CD8-positive, alpha-beta T cell (primary cell): ENCODE measurements at places on chromosomes 16 and 17.

DNA sequence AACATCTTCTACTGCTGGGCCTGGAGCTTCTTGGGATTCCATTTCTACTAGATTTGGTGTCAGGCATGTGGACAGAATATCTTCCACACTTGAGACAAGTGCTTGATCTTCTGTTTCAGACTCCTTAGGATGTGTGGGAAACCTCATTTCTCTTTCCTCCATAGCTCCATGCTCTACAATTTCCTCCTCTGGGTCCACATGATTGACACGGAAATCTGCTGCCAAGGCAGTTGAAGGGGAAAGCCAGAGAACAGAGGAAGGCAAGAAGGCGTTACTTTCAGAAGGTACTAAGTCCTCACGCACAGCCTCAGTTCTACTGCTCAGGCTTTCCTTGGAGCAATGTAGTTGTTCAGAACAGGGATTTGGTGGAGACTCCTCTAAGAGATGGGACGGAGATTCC, 6.6 kb downstream of the SPAG5 start:
- DNase-seq = no peak

- DNase-seq = no peak
Measured at GRCh38 chr16:3576211-3576610, 992 bp downstream of the NLRC3 start.

- DNase-seq = no peak
Measured at GRCh38 chr17:58399974-58400373, 17.4 kb downstream of the RNF43 start.

DNA sequence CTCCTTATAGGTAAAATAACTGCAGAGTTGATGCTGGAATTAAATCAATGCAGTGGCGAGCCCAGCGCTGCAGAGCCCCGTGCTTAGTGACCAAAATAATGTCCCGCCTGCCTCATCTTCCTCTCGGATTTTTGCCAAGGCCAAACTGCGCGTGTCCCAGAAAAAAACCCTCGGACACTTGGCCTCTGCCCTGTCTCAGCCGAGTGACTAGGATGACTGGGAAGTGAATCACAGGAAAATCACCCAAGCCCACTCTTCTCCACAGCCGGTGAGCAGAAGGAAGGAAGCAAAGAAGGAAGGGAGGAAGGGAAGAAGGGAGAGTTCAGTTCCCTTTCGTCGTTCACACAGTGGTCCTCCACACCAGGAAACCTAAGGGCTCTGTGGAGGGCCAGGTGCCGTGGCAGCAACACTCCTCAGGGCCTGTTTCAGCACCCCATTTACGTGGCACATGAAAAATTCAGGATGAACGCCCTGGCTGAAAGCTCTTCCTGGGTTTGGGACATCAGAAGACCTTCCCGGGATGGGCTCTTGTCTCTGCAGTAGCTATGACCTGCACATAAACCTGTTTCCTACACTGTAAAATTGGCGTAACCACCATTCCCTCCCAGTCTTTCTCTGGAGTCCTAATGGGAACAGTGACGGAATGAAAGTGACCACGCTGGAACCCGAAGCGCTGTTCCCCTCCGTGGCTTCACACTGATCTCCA, 25.4 kb upstream of the HOXB13 start:
- DNase-seq = no peak

- DNase-seq = no peak
Measured at GRCh38 chr16:721765-722540, 1.0 kb downstream of the ANTKMT start.

DNA sequence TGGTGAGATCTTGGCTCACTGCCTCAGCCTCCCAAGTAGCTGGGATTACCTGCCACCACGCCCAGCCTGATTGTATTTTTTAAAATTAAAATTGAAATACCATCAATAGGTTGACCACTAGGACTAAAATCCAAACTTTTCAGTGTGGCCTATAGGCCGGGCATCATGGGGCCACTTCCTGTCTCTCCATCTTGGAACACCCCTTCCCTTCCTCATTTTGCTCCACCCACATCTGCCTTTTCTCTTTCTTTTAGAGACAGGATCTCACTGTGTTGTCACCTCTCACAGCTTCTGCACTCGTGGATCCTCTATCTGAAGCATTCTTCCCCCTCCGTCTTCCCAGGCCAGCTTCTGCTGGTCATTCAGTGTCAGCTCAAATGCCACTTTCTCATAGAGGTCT, 57.0 kb downstream of the BMERB1 start:
- no peak for DNase-seq

GRCh38 chr17:732067-732901, at the start of gene TLCD3A:
TLCD3A (plus strand) TSS chr17:732596; CDS start chr17:732648, 52 bp downstream.
- DNase-seq = peak; percentile 38

DNA sequence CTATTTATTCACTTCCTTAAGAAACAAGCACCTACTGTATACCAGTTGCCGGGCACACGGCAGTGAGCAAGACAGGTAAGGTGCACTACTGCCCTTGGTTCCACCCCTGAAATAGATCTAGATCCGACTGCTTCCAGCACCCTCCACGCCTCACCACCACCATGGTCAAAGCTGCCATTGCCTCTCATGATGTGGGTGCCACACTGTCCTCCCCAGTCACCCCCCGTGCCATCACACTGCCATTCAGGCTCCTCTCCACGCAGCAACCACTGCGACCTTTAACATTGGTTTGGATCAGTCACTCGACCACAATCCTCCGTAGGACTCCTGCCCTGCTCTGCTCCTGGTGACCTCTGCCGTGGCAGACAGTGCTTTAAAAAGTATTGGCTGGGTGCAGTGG, 226.8 kb downstream of the CPPED1 start:
- no peak for DNase-seq

DNA sequence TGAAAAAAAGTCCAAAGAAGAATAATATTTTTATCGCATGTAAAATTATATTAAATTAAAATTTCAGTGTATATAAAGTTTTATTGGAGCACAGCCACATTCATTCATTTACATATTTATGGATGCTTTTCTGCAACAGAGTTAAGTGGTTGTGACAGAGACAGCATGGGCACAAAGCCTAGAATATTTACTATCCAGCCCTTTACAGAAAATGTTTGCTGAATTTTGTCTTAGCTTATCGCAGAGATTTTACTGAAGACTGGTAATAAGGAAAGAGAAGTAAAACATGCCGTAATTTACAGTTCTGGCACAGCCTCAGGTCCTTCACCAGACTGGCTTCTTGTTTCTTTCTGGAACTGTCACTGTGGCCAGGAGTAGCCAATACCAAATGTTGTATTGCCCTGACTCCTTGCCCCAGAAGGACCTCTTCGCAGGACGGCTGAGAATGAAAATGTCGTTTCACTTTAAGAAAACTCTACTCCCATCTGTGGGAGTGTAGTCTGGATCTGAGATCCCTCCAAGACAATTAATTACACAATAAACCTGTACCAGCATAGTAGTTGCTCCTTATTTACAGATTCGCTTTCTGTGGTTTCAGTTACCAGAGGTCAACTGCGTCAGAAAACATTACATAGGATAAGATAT, 94.9 kb upstream of the GOT2 start:
- DNase-seq = no peak

DNA sequence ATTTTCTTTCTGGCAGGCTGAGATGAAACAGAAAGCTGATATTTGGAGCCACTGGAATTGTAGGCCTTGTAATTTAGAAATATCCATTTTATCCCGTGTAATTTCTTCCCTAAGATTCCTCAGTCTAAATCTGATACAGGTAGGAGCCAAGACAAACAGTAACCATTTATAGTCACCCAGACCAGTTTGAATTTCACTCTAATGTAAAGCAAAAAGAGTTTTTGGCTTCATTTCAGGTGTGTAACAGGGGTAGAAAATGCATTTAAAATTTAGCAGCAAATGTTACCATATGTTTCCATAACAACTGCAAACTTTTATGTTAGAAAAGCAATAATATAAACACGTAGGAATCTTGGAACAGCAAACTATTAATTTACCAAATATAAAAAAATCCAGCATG, 249.4 kb downstream of the FTO start:
- no peak for DNase-seq

GRCh38 chr16:23836404-23837311, 875 bp downstream of the PRKCB start:
- DNase-seq = peak; percentile 74

GRCh38 chr16:28863929-28864793, 518 bp downstream of the SH2B1 start:
- peak; percentile 58 for DNase-seq

GRCh38 chr17:82232876-82233785, 4.3 kb downstream of the SLC16A3 start:
- no peak for DNase-seq

- no peak for DNase-seq
Measured at GRCh38 chr16:68289621-68290329, 21.0 kb downstream of the SLC7A6OS start.

DNA sequence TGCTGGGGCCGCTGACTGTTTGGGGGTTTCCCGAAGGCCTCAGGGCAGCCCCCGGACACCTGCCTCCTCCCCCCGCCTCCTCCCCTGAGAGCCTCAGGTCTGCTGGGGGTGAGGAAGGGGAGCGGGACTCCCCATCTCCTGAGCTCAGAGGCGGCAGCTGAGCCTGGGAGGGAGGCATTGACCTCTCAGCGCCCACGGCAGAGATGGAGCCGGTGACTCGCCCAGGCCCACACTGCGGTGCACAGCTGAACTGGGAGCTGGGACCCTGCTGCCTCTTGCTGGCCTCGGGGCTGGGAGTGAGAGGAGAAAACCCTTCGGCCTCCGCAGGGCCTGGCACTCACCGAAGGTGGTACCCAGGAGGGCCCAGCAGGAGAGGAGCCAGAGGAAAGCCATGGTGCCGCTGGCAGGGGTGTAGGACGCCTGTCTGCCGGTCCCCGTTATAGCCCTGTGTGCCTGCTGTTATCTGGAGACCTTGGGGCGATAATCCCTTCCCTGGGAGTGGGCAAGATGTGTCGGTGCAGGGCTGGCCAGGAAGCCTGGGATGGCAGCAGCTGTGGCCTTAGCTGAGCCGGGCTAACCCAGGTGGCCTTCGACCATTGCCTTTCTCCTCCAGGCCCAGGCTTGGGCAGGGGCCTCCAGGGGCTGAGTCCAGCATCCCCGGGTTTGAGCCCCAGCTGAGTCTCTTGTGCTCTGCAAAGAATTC, at the start of gene CTRB2:
CTRB2 (minus strand) TSS at position 413 of the 703 bp plus-strand sequence; CDS start at position 393, 20 bp downstream.
- no peak for DNase-seq

GRCh38 chr17:78539781-78540180, 37.4 kb downstream of the DNAH17 start:
- no peak for DNase-seq

GRCh38 chr16:59698346-59699020, 964.4 kb upstream of the GOT2 start:
- no peak for DNase-seq

- DNase-seq = no peak
Measured at GRCh38 chr16:11979013-11979672, 2.6 kb downstream of the SNX29 start.

- DNase-seq = peak; percentile 33
Measured at GRCh38 chr16:67235816-67236562, 9.1 kb downstream of the TMEM208 start.

DNA sequence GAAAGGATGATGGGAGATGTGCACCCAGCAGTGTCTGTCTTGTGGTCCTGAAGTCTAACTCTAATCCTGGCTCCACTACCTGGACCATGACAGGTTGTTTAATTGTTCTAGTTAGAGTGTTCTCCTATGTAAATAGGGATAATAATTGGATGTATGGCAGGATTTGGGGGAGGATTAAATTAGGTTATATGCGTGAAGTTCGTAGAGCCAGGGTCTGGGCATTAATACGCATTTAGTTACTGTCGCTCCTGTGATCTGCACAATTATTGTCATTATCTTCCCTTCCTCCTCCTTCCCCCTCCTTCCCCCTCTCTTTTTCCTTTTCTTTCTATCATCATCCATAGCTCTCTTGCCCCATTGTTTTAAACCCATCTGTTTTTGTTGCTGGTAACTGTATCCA, 210.3 kb downstream of the WWOX start:
- no peak for DNase-seq

GRCh38 chr17:33403194-33403593, 110.1 kb upstream of the ASIC2 start:
- DNase-seq = no peak

- no peak for DNase-seq
Measured at GRCh38 chr17:17377071-17377967, 74.1 kb downstream of the NT5M start.

DNA sequence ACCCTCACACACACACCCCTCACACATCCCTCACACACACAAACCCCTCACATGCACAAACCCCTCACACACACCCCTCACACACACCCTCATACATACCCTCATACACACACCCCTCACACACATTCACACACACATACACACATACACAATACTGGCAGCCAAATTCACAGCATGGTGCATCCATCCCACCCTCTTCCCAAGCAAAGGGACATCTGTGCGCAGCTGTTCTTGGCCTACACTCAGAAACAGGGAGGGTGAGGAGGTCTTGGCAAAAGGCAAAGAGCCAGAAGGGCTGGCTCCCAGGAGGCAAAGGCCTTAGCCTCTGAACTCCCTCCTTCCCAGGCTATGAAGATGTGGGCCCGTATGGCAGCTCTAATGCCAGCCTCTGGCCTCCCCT, 23.4 kb downstream of the C17orf67 start:
- DNase-seq = no peak

- DNase-seq = no peak
Measured at GRCh38 chr16:72835086-72835485, 212.8 kb downstream of the ZFHX3 start.

GRCh38 chr17:50805486-50805885, 29.9 kb upstream of the WFIKKN2 start:
- no peak for DNase-seq

- DNase-seq = no peak
Measured at GRCh38 chr16:48054881-48055601, 100.8 kb downstream of the ABCC12 start.

- no peak for DNase-seq
Measured at GRCh38 chr16:88752386-88753002, 32.5 kb downstream of the PIEZO1 start.

DNA sequence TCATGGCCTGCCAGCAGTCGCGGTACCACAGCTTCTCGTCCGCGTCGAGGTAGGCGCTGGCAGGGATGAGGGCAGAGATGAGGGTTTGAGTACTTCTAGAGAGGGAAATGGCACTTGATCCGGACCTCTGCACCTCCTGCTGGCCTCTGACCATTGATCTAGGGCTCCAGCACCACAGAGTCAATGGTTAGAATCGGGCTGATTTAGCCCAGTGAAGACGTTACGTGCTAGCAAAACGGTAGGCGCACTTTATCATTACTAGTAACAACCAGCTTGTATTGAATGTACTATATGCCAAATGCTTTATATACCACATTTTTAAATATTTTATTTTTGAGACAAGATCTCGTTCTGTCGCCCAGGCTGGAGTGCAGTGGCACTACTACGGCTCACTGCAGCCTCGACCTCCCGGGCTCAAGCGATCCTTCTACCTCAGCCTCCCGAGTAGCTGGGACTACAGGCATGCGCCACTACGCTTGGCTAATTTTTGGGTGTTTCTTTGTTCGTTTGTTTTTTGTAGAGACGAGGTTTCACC, 526 bp downstream of the TSNAXIP1 start:
- DNase-seq = no peak
